ENCODE measurements at places on chromosomes 2 and 18.

DNA sequence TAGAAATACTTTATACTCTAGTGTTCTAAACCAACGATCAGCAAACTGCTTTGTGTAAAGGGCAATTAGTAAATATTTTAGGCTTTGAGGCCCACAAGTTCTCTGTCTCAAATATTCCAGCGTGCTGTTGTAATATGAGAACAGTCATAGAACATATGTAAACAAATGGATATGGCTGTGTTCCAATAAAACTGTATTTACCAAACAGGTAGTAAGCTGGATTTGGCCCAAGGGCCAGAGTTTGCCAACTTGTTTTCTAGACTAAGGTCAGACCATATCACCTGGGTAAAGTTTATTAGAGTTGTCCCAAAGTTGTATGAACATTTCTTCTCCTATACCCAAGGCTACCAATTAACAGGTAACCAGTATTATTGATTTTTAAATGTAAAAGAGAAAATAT is 303.2 kb upstream of the MC4R start:
- no peak for DNase-seq

DNA sequence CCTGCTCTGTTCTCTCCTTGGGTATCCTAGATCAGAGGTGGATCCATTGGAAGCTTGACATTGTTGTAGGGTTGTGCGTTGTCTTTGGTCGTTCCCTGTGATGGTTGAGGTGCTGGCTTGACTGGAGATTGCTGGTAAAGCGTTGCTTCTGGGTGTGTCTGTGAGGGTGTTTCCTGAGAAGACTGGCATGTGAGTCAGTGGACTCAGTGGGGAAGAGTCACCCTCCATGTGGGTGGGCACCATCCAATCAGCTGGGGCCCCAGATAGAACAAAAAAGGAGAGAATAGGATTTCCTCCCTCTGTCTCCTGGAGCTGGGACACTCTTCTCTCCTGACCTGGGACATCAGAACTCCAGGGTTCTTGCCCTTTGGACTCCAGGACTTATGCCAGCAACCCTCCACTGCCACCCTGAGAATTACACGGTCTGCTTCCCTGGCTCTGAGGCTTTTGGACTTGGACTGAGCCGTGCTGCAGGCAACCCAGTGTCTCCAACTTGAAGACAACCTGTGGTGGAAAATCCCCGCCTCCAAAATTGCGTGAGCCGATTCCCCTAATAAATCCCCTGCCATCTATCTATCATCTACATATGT is 14.8 kb upstream of the REEP1 start:
- DNase-seq = no peak

GRCh38 chr2:187594801-187595200 is 40.6 kb upstream of the TFPI start:
- DNase-seq = no peak

- no peak for DNase-seq
Observed at GRCh38 chr2:218717262-218717661, 6.6 kb downstream of the TTLL4 start.

DNA sequence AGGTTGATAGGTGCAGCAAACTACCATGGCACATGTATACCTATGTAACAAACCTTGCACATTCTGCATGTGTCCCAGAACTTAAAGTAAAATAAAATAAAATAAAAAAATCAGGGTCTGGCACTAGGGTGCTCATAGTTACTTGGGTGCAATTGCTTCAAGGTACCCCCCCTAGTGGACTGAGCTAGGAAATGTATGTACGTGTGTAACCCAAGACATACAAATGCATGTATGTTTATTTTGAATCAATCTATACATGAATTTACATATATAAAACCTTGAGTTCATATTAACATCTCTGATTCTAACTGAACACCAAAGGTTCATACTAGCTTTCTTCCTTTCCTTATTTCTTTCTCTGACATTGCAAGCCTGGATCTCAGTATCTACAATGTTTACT is 51.5 kb downstream of the USP37 start:
- DNase-seq = no peak

- DNase-seq = no peak
Observed at GRCh38 chr2:19785447-19785846, 116.3 kb downstream of the TTC32 start.

DNA sequence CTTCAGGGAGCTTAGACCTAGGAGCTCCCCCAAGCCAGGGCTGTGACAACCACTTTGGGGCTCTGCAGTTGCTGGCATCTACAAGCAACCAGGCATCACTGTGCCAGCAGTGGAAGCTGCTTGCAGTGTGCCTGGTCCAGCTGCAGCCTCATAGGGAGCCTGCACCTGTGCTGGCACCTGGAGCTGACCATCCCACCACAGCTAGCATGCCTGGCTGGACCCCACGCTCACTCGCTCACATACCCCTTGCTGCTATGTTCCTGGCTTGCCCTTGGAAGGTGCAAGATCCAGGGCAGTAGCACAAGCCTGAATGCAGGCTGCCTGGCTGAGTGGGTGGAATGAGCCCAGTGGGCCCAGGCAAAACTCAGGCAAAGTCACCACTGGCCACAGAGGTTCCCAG is 82.5 kb downstream of the ZNF804A start:
- DNase-seq = no peak

DNA sequence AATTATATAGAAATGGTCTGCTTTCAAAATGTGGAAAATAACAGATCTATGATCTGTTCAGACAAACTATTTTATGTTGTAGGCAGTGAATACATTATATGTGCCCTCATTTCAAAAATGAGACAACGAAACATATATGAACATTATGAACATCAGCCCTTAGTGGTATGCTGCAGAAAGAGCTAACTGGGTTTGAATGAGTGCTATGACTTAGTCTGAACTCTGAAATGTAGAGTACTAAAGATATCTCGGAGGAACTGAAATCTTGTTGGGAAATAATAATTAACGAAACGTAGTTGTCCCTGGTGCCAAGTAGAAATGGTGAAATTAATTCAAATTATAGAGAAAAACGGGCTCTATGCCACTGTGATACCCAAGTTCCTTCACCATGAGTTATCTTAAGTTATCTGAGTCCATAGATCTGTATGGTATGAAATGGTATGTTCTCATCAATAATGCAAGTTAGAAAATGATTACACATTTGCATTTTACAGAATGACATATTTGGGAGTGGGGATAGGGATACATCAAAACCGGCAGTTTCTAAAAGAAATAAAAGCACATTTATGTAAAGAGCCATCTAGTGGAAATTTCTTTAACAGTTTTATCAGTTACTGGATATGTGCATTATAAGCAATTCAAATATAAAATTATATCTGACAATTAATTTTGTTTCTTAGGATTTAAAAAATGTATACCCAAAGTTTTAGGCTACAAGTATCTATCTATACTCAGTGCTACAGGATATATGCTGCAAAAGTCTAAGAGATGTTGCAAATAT is 26.7 kb downstream of the STARD6 start:
- no peak for DNase-seq

DNA sequence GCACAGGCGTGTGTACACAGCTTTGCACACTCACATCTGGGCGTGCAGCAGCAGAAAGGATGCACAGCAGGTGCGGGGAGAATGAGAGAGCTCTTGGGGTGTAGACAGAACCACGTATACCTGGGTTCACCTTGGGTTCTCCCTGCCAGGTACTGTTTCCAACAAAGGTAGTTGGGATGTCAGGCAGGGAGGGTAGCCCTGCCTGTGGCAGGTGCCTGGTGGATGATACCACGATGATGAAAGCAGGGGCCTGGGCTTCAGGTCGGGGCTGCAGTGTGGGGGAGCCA is 6.5 kb upstream of the ARID5A start:
- DNase-seq = no peak

GRCh38 chr2:232287316-232287715 is 91.2 kb upstream of the ALPP start:
- DNase-seq = no peak

- no peak for DNase-seq
Observed at GRCh38 chr2:226679389-226680065, 120.1 kb downstream of the IRS1 start.

- no peak for DNase-seq
Observed at GRCh38 chr2:216379977-216380376, 7.7 kb upstream of the MARCHF4 start.

DNA sequence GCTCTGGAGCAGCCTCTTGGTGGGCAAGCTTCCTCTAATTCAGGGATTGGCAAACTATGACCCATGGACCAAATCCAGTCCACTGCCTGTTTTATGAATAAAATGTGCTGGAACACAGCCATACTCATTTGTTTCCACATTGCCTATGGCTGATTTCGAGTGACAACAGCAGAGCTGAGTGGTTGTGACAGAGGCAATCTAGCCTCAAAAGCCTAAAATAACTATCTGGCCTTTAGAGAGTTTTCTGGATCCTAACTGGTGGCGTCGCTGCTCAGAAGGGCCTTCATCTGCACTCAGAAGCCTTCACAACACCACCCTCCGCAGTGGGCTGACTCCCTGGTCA is 147.1 kb downstream of the CCBE1 start:
- no peak for DNase-seq

GRCh38 chr2:210528716-210529115 is 27.7 kb upstream of the CPS1 start:
- no peak for DNase-seq

- DNase-seq = no peak
Observed at GRCh38 chr2:1707771-1708418, 36.4 kb downstream of the PXDN start.

DNA sequence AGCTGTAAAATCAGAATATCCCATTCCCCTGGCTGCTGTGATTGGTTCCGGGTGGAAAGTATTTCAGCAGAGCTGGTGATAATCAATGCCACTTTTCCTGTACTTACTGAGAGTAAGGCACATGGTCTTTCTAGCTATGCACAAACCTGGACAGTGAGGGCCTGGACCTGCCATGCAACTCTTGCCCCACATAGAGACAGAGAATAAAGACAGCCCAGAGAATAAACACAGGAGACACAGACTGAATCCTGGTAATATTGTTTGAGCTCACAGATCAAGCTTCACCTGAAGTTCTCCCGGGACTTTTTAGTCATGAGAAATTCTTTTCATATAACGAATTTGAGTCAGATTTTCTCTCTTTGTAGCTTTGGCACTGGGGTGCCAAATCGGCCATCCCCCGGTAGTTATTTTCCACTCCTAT is 81.9 kb downstream of the ACAA2 start:
- no peak for DNase-seq

- DNase-seq = no peak
Observed at GRCh38 chr2:30348825-30349224, 98.2 kb upstream of the LCLAT1 start.

- no peak for DNase-seq
Observed at GRCh38 chr2:30147196-30147714, 448 bp downstream of the YPEL5 start.

GRCh38 chr18:2480536-2480935 is 90.8 kb downstream of the METTL4 start:
- no peak for DNase-seq

DNA sequence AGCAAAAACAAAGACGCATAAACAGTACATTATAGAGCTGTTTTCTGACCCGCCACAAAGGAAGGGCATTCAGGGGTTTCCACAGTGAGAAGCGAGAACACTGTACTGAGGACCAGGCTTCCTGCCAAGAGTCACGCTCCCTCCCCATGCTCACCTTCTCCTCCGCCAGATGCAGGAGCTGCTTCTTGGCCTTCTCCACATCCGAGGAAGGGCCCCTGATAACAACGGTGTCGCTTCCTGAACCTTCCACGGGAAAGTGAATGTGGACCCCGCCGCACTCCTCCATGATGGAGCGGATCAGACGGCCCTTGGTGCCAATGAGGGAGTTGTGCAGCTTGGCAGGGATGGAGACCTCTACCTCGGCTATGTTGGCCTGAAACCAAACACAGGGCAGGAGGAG is 53.8 kb downstream of the ANO7 start:
- DNase-seq = no peak

GRCh38 chr2:52264488-52264887 is 1232.6 kb upstream of the NRXN1 start:
- no peak for DNase-seq

GRCh38 chr2:53512071-53512826 is 255.4 kb upstream of the CHAC2 start:
- no peak for DNase-seq

GRCh38 chr2:122423934-122424333 is 668.5 kb downstream of the TSN start:
- no peak for DNase-seq

DNA sequence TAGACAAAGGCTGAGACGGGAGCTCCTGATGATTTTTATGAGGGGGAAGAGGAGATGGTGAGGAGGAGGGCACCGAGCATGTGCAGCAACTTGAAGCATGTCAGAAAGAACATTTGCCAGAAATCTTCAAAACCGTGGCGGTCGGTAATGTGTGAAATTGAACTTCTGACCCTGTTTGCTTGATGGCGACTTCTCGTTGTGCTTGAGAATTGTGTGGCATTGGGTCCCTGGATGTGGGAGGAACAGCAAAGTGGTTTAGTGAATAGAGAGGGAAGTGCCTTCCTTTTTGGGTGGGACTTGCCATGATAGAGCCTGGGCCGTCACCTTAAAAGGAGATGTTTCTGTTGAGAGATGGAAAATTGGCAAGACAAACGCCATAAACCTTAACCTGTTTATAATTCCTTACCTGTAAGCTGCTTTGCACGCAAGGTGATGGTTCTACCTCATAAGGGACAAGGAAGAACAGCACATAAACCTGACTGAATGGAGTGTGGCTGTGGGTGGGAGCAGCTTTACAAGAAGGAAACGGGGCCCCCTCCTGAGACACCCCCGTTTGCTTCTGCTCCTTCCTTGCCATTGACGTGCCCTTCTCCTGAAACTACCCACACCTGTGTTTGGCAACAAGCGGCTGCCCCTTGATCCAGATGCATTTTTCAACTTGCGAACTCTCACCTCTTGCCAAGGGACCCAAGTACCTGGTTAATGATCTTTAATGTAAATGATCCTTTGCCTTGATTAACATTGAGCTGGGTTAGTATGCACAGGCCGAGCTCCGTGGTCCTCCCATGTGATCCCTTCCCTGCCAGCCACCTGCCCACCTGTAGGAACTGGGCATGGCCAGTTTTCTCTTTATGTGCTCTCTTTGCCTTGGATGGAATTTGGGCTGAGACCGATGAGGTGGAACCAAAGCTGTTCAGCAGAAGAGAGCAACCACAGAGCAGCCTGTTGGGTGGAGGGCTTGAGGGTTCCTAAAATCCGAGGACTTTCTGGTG is 153.2 kb downstream of the NEDD4L start:
- DNase-seq = no peak

DNA sequence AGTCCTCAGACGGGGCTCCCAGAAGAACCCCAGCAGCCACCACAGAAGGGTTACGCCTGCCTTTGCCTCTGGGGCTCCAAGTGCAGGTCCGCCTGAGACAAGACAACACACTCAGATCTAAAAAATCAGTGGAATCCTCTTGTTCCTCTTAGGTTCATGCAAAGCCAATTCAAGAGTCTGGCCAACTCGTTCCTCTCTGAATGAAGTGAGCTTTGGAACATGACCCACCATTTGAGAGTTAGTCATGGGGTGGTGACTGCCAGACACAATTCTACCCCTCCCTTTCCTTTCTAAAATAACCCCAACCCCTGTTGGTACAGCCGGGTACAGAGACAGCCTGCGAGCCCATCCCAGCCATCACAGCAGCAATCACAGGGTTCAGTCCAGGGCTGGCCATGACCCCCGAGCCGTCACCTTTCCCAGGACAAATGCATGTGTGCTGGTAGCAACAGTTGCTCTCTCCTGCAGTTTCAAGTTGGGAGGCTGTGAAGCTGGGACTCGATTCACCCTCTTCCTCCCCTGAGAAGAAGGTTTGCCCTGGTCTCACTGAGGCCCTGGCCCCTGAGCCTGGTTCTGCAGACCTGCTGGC is 183.1 kb upstream of the SH3BP4 start:
- DNase-seq = no peak

All from dorsolateral prefrontal cortex (tissue), 122 donors.